Right kidney (tissue), 9 donors: ENCODE measurements at places on chromosomes 13 and 19.

DNA sequence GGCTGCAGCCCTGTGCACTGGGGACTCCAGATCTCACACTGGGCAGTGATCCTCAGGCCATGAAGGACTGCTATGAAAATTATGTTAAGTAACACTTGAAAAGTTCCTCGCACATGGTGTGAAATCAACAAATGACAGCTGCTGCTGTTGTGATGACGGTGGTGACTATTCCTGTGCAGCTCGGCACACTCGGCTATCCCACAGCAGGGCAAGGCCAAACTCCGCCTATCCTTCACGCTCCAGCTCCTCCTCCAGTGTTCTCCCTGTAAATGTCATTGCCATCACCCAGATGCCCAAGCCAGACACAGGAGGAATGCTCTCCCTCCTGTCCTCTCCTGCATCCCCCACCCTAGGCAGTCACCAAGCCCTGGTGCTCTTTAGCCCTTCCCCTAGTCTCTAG, 31.3 kb downstream of the GRIK5 start:
- DNase-seq, result no peak

GRCh38 chr19:15974856-15975255, 26.0 kb downstream of the OR10H4 start:
- no peak for DNase-seq

- peak; percentile 57 for DNase-seq
Measured at GRCh38 chr19:3665681-3666544, 34.4 kb downstream of the PIP5K1C start.

- no peak for DNase-seq
Measured at GRCh38 chr19:46240693-46241092, 11.2 kb downstream of the IGFL1 start.

GRCh38 chr13:46332772-46333171, 54.3 kb downstream of the RUBCNL start:
- no peak for DNase-seq

DNA sequence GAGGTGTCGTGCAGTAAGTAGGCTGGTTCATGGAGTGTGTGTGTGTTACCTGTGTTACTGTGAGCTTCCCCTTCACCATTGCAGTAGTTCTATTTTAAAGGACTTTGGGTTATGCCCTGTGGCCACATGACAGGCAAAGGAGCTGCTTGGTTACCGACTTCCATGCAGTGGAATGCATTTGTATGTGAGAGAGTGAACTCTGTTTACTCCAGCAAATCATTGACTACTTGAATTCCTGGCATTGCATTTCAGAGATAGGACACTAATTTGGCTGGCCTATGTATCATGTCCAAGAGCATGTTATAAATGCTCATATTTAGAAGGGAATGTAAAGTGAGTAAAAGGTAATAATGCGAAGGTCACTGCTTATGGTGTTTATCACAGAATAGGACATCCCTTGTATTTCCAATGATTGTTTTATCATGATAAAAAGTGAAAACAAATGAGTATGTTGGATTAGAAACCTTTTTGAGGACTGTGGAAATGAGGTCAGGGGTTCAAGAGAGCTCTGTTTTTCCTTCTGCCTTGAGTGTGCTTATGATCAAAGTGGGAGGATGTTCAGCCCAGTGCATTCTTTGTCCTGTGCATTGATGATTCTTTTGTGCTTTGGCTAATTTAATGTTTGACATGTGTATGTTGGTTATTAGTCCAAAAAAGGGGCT, 156.5 kb downstream of the LMO7 start:
- DNase-seq, result no peak

GRCh38 chr19:33499671-33500506, 21.7 kb downstream of the PEPD start:
- DNase-seq, result no peak

DNA sequence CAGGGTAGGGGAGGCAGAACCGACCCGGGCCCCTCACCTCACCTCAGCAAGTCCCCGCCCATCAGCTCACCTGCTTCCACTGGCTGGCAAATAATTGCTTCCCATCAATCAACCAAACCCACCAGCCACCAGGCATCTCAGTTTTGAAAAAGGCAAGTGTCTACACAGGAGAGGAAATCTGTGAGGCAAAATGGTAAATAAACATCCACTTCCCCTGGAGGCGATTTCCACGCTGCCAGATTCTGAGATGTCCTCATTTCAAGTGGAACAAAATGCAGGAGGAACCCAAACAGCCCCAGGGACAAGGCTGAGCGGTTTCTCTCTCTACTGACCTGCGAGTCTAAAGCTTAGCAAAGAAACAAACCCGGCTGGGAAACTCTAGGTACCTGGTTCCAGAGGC, 117.5 kb downstream of the CRYL1 start:
- DNase-seq, result no peak

DNA sequence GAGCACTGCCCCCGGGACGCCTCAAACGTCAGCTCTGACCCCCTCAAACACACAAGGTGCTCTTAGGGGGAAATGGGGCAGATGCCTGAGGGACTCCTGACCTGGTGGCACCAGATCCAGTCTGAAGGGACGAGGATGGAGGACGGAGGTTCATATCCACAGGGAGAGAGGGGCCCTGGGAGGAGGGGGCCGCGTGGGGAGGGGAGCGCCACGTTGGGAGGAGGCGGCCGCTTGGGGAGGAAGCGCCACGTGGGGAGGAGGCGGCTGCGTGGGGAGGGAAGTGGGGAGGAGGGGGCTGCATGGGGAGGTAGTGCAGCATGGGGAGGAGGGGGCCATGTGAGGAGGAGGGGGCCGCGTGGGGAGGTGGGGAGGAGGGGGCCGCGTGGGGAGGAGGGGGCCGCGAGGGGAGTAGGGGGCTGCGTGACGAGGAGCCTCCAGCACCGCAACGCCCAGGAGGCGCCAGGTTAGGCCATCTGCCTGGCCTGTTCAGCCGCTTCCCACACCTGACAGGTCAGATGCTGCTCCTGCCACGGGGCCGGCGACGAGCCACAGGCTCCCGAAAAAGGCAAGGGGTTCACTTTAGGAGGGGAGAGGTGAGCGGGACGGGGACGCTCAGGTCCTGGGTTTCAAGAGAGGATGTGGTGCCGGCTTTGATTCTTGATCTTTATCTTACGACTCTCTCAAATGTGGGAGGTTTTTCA, 36.7 kb upstream of the C13orf46 start:
- no peak for DNase-seq

- no peak for DNase-seq
Measured at GRCh38 chr13:21175656-21176214, 617 bp downstream of the SKA3 start.
